ENCODE measurements at places on chromosomes 11 and 22.
A peak's percentile ranks its signal among the peaks of the same experiment; 100 is the strongest.

DNA sequence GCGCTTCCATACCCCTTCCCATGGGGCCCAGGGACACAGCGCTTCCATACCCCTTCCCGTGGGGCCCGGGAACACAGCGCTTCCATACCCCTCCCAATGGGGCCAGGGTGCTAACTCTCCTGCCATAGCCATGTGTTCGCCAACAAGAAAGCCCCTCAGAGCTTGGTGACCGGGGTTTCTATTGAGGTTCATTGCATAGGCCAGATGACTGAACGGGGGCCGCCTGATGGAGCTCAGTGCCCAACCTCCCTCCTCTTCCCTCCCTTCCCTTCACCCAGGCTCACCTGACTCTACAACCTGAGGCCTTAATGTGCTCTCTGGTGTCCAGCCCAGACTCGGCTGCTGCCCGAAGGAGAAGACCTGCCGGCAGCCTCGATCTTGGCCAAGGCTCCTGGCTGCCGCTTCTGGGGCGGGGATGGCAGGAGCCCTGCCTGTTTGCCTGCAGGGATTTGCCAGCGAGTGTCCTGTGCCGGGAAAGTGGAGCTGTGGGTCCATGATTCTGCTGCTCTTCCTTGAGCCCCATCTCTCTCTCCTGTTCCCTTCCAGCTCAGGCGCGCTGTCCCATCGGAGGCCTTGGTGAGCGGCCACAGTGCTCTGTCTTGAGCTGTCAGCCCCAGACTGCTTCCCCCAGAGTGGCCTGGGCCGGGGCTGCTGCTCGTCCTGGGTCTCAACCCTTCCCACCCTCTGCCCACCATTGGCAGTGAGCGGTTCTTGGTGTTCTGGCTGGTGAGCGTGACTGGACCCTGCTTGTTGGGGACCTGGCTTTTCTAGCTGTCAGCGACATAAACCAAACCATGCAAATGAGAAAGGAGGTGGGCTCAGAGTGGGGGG is 267.0 kb downstream of the TBC1D22A start:
- peak; percentile 33 for DNase-seq

DNA sequence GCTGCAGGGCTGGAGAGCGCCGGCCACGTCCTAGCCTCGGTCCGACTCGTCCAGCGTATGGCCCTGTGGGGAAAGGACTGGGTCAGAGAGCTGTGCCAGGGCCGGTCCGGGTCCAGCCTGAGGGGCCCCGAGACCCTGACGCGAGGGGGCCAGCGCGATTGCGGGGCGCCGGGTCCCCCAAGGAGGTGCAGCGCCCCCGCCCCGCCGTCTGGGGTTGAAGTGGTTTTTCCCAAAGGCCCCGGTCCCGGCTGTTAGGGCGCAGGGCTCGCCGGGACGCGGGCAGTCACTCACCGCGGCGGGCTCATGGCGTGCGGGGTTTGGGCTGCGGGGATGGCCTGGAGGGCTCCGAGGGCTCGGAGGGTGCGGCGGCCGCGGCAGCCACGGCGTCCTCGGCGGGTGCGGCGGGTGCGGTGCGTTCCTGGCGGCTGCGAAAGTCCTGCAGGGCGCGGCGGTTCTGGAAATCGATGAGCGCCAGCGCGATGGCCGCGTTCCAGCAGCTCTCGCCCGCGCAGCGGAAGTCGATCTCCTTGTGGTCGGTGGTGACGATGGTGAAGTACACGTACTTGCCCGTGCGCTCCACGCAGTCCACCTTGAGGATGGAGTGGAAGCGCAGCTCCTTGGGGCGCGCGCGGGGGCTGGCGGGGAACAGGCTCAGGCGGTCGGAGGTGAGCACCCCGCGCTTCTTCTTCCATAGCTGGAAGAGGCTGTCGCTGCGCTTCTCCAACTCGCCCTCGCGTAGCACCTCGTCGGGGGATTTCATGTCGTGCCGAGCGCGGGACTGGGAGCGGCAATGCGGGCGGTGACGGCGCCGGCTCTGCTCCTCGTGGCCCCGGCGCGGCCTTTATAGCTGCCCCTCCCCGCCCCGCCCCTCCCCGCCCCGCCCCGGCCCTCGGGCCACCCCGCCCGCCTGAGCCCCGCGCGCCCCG is at the start of gene PHLDA2:
Gene PHLDA2, minus strand, starts transcription at position 816 of the 926 bp plus-strand sequence. Its CDS starts 56 bp downstream, at position 760.
- peak; percentile 64 for DNase-seq

GRCh38 chr11:125743681-125744080 is 2.4 kb upstream of the PATE1 start:
- DNase-seq = no peak

- no peak for DNase-seq
These were observed 3.3 kb downstream of the ADORA2A start for GRCh38 chr22:24430431-24431308.

DNA sequence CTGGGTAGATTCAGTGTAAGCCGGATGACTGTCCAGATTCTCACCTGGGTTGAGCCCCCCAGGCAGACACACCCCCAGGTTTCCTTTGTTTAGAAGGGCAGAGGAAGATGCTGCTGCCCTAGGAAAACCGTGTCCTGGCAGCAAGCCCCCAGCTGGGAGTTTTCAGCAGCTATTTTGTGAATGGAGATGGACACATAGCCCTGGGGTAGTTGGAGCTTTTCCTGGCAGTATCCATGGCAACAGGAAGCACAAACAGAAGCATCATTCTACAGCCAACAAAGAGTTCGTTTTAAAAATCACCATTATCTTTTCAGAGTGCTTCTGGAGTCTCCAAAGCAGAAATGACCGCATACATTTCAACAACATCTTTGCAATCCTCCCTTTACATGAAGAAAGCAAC is 245.5 kb downstream of the BRD1 start:
- no peak for DNase-seq

GRCh38 chr11:34356130-34356529 is 1.7 kb downstream of the ABTB2 start:
- DNase-seq = no peak

DNA sequence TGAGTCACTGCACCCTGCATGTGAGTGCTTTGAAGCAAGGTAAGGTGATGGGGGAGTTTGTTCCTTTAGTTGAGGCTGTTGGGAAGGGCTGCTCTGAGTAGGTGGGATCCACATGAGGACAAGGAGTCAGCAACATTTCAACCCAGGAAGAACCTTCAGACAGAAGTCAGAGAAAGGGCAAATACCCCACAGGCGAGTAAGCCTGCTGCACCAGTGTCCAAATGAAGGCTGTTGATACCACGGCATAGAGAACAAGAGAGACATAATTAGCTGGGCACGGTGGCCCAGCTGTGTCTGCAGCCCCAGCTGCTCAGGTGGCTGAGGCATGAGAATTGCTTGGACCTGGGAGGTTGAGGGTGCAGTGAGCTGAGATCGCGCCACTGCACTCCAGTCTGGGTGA is 54.3 kb upstream of the CLMP start:
- DNase-seq = no peak

- peak; percentile 28 for DNase-seq
These were observed 425.5 kb downstream of the BRD1 start for GRCh38 chr22:49402169-49402568.

Data from breast epithelium (tissue), 4 donors.